ENCODE measurements at places on chromosomes 1 and 21.

- DNase-seq: no peak
These were observed 10.1 kb upstream of the CPT2 start for GRCh38 chr1:53186533-53186932.

GRCh38 chr1:85144351-85144750 lies 56.5 kb downstream of the SYDE2 start:
- no peak for DNase-seq

DNA sequence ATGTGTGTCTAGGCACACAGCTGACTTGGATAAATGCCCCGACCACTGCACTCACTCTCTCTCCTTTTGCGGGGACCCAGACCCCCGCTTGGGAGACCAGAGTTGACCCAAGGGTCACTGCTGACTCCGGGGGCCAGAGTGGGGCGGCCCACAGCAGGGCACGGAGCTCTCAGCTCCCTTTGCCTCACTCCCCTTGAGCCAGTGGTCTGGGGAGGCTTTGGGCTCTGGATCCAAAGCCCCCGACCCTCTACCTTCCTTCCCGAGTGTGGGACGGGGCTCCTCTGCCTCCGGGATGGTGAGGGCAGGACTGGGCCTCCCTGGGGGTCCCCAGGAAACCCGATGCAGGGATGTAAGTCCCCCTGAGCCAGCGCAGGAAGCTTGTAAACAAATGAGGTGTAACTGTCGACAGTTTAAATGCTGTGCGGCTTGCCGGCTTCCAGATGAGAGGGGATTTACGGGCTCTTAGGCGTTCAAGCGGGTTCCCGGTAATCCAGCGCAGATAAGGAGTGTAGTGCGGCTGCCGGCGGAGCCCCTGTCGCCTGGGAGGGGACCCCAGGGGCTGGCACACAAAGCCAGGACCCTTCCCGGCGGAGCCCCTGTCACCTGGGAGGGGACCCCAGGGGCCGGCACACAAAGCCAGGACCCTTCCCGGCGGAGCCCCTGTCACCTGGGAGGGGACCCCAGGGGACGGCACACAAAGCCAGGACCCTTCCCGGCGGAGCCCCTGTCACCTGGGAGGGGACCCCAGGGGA lies 7.4 kb downstream of the ACTRT2 start:
- DNase-seq: no peak

GRCh38 chr1:165052431-165052830 lies 304.1 kb downstream of the LMX1A start:
- no peak for DNase-seq

- no peak for DNase-seq
These were observed 72.9 kb upstream of the ZNF678 start for GRCh38 chr1:227490478-227490877.

DNA sequence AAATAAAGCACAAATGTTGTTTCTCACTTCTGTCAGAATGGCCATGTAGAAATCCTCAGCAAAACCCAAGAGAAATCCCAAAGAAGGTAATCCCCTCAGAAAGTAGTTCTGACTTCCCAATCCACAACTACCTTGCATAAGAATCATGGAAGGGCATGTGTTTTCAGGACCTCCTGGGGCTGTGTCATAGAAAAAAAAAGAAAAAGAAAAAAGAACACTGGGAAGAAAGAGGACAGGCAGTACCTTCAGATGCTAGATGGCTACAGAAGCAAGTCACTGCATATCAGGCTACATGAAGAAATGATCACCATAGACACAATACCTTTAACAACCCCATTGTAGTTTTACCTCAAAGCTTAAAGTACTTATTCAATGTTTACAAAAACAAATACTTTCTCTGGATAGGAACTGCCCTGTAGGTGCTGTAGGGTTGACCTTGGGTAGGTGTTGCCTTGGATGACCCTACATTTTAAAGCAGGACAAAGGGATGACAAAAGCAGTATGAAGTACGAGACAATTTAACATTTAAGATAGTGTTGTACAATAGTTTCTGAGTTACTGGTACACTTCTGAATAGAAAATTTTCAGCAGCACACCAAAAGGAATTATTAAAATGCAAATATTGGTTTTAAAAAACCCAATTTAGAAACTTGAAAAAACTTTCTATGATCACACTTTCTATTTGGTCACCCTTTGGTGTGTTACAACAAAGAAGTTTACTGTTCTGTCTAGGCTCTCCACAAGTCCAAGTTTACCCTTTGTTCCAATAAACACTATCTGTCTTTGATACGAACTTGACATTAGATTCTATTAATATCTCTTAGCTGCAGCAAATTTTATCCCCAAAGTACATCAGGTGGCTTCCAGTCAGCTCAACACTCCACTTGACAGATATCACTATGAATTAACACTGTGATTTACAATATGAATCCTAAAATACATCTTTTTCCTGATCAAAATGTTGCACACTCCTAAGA lies 5.0 kb downstream of the TRIT1 start:
- no peak for DNase-seq

DNA sequence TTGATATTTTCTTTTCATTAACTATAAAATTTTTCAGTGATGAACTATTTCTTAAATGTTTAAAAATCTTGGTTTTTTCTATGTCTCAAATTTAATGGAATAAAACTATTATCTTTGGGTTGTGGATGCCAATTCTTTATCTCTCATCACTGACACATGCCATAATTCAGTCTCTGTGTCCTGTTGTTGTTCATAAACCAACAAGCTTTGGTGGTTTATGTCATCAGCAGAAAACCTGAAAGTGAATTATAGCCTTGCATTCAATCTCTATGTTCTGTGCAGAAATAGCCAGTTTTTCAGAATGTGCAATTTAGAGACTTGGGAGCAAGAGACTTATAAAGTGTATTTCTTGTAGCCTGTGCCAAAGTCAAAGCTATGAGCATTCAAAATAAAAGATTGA lies 462.6 kb upstream of the ADGRL4 start:
- DNase-seq: no peak

GRCh38 chr1:37255136-37255795 lies 219.1 kb upstream of the ZC3H12A start:
- DNase-seq: peak; percentile 54

DNA sequence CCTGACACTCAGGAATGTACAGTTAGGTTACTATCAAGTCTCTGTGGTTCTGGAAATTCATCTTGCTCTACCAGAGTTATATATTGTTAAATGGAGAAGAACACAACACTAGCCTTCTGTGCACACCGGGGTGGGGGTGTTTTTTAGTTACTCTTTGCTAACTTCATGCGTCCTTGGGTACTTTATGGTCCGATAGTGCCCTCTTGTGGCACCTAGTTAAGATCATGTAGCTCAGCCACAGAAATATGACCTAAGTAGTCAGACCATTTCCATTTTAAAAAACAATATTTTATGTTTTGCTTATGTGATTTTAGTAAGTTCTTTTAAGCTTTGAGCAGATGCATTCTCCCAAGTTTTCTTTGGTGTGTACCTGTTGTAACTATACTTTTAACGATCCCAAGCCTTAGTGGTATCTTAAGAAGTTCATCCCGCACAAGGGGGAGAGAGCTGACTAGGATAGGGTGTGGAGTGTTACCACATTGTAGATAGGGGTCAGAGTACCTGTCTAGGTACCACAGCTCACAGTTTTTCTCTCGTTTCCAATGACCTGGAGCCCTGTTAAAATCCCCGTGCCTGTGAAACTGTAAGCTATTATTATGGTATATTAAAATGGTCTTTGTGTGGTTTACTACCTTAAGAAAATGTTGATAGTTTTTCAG lies 20.6 kb upstream of the SH3D21 start:
- peak; percentile 78 for DNase-seq

- no peak for DNase-seq
These were observed 88.4 kb downstream of the ADARB1 start for GRCh38 chr21:45162809-45163208.

- DNase-seq: no peak
These were observed 185.2 kb upstream of the SGIP1 start for GRCh38 chr1:66348776-66349175.

DNA sequence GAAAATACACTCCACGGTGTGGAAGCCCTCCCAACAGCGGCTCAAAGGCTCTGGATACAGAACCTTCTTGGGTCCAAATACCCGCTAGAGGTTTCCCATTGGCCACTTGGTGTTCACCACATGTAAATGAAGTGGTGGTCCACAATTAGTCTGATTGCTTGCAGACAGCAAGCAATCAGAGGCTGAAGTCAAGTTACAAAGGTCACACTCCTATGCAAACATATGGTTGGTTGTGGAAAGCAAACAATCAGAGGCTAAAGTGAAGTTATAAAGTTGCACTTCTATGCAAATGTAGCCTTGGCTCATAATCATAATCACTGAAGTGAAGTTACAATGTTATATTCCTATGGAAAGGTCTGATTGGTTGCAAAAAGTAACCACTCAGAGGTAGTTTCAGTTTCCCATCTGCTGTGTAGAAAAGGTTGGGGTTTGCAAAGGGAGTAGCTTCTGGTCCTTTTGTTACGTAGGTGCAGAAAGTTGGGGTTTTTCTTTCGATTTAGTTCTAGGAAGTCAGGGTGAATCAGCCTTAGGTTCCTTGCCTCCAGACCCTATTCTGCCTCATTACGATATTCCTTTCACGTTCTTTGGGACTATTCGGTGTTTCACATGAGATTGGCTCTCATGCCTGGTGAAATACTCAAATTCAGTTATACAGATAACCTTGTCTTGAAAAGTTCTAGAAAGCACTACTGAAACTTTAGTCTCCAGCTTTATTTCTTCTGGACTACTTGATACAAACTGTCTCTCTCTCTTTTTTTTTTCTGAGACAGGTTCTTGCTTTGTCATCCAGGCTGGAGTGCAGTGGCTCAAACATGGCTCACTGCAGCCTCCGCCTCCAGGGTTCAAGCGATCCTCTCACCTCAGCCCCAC lies 36.7 kb upstream of the MTF2 start:
- DNase-seq: peak; percentile 20

GRCh38 chr1:89994231-89994804 lies 592 bp upstream of the ZNF326 start:
- peak; percentile 16 for DNase-seq

- DNase-seq: no peak
These were observed 30.3 kb upstream of the FAM78B start for GRCh38 chr1:166197141-166197540.

DNA sequence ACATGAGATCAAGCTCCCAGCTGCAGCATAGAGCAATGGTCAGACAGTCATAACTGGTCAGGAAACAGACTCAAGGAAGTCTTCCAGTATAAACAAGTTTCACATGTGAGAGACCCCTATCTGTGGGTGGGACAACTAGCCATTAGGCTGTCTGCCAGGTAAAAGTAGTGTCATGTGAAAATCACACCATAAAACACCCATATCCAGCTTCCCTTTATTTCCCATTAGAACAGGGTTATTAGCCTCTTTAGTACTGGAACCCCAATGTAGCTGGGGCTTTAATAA lies 426.7 kb downstream of the KCNT2 start:
- DNase-seq: no peak

DNA sequence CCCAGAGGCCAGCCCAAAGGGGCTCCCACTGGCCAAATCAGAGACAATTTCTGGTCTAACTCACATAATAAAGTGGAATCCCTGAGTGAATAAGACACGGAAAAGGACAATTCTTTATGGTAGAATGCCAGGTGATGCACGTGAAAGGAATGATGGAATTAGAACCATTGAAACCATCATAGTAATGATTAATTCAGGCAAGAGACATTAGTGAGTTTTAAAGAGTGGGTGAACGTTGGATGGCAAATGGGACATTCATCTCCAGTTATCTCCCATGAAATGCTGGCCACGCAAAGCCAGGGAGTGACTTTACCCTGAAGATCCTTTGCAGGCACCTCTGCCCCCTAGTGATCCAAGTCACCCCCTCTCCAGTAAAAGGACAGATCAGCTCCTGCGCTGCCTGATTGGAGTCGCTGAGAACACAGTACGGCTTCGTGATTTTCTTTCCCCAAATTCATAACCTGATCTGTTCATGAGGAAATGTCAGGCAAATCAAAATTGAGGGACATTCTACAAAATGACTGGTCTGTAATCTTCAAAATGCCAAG lies 87.5 kb downstream of the AJAP1 start:
- no peak for DNase-seq

DNA sequence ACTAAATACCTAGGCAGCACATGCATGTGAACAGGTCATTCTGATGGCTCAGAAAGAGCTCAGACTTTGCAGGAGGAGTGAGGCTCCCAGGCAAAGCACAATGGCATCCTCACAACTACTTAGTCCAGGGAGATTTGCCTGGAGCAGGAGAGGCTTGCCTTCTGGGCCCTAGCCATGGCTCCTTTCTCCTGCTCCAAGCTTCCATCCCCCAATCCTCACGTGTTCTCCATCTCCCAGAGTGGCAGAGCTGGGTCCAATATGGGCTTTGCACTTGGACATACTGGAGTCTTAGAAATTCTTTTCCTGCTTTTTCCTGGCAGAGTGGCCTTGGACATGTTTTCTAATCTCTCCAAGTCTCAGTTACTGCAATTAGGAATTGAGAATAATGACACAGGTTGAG lies 15.8 kb downstream of the MYBPH start:
- DNase-seq: no peak

GRCh38 chr1:1400576-1401456 lies 1.7 kb upstream of the CCNL2 start:
- no peak for DNase-seq

DNA sequence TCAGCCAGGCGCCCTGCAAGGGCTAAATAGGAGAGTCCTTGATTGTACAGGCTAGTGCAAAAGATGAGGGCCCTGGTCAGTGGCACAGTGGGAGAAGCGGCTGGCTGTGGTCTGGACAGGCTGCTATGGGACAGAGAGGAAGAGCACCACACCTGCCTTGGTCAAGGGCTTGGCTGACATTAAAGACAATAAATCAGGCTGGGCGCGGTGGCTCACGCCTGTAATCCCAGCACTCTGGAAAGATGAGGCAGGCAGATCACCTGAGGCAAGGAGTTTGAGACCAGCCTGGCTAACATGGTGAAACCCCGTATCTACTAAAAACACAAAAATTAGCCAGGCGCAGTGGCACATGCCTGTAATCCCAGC lies 62.9 kb downstream of the NID1 start:
- DNase-seq: no peak

- DNase-seq: no peak
These were observed 9.4 kb upstream of the PIK3C2B start for GRCh38 chr1:204503913-204504519.

DNA sequence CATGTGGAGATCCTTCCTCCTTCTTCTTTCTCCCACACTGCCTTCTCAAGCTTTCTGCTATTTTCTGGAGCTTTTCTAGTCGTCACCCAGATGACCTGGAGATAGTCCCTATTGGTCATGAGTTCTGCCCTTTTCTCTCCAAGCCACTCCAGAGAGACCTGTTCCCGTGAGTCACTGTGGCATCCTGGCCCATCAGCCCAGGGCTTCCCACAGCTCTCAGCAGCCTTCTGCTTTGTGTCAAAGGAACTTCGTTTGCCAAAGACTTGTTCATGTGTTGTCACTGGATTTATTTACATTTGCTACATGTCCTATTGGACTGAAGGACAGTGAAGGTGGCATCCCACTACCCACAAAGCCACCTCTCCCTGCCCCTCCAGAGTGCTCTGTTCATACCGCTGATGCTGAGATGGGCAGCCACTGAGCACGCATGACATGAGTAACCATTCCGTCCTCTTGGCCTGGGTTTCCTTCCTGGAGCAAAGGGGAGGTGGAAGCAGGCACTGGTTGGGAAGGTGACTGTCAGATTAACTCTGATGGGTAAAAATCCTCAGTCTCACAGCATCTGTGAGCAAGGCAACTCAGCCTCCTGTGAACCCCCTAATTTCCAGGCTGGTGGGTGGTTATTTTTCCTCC lies 119.2 kb downstream of the EDEM3 start:
- no peak for DNase-seq

Data from activated CD4-positive, alpha-beta T cell treated with anti-CD3 and anti-CD28 coated beads for 36 hours (primary cell).